ENCODE measurements at places on chromosomes 1 and 21. TPM values are rescaled to one million over a fixed set of nuclear protein-coding genes. Genes with fewer than 3 reads are reported as not detected.

GPR25 gene
- not detected for total RNA-seq

OR2T35 gene
- not detected for total RNA-seq

NPPB gene
- not detected for total RNA-seq

C1orf53 gene
- total RNA-seq, result 19.7 TPM

ALX3 gene
- not detected for total RNA-seq

TTC22 gene
- total RNA-seq, result not detected

UBL4B gene
- not detected for total RNA-seq

LCE1E gene
- not detected for total RNA-seq

PDE9A gene
- 8.9 TPM for total RNA-seq

ERI3 gene
- 64.9 TPM for total RNA-seq

ZNF648 gene
- not detected for total RNA-seq

AVPR1B gene
- total RNA-seq, result not detected

NOS1AP gene
- 0.29 TPM for total RNA-seq

TMEM269 gene
- under 0.01 TPM for total RNA-seq

Data from myometrial cell (primary cell).